ENCODE measurements at places on chromosomes 6 and 20. TPM values are rescaled to one million over a fixed set of nuclear protein-coding genes. Genes with fewer than 3 reads are reported as not detected.

The TMEM181 gene
- total RNA-seq, result 41.1 TPM

The PPP1R3G gene
- total RNA-seq, result 1.2 TPM

The CST5 gene
- not detected for total RNA-seq

The LRP11 gene
- 78.8 TPM for total RNA-seq

The FILIP1 gene
- total RNA-seq, result 7.3 TPM

The BFSP1 gene
- total RNA-seq, result 2.9 TPM

The ABHD16B gene
- total RNA-seq, result not detected

The KIAA0408 gene
- 2.4 TPM for total RNA-seq

The KIF3B gene
- total RNA-seq, result 42.0 TPM

The SIRPG gene
- not detected for total RNA-seq

The COX4I2 gene
- total RNA-seq, result not detected

The NUP43 gene
- 16.0 TPM for total RNA-seq

The BMP6 gene
- 5.4 TPM for total RNA-seq

The DZANK1 gene
- 1.2 TPM for total RNA-seq

The APOBEC2 gene
- not detected for total RNA-seq

The PDYN gene
- not detected for total RNA-seq

The ARG1 gene
- total RNA-seq, result not detected

The DSE gene
- 42.8 TPM for total RNA-seq

The MLN gene
- not detected for total RNA-seq

The GJA10 gene
- not detected for total RNA-seq

Data from aortic smooth muscle cell (primary cell).